ENCODE measurements at places on chromosomes 1 and 21.
A peak's percentile ranks its signal among the peaks of the same experiment; 100 is the strongest.

GRCh38 chr1:10795276-10796021, 997 bp downstream of the CASZ1 start:
- DNase-seq, result no peak

- no peak for DNase-seq
Observed at GRCh38 chr1:115142616-115143015, 53.3 kb upstream of the TSPAN2 start.

DNA sequence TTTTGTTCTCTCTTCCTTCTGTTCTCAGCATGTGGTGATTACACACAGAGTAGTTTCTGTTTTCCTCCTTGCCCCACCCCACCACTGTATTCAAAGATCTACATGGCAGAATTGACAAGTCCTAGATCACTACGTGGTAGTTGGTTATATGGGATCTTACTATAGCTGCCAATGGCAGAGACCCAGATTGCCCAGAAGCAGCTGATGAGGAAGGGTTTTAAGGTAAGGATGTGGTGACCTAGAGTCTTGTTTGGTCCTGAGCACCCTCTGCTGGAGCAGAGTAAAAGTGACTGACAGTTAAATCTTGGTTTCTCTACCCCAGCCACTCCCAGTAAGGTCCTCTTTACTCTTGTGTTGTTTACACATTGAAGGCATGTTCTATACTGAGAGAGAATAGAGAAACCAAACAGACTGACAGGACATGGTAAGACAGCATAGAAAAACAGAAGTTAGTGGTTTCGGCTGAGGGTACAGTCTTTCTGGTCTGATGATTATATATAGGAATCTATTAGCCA, 22.8 kb upstream of the STRIP1 start:
- DNase-seq, result peak; percentile 15

- DNase-seq, result no peak
Observed at GRCh38 chr1:32946413-32946812, 18.2 kb downstream of the RNF19B start.

DNA sequence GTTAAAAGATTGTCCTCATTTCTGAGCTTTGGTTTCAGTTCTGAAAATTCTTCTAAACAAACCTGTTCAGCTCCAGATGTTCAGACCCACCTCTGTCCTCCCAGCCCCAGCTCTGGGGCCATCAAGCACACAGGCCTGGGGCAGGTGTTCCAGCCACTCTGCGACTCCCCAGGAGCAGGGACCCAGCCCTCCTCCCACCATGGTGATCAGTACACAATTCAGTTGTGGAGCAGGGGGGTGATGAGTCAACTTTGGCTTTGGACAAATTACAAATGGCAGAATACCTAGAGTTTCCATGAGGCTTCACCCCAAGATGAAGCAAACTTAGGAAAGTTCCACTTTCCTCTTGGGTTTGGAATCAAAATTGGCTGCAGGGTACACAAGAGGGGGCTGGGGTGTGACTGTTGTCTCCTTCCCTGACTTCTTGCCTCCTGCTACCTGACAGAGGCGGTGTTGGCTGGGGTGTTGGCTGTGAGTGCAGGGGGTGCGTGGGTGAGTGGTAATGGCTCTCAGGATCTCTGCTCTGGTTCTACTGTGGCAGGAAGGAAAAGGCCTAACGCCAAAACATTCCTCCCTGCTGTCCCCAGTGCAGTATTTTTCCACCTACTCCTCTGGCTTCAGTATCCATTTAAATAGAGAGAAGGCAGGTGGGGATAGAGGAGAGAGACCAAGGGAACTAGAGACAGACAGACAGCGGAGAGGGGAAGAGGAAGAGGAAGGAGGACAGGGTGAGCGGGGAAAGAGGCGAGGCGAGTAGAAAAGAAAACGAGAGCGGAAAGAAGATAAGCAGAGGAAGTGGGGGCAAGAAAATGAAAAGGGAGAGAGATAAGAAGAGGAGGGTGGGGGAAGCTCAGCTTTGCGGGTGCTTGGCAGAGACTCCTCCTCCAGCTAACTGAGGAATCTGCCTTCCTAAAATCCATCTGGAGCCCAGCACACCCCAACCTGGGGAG, 20.6 kb upstream of the LRRN2 start:
- DNase-seq, result no peak

DNA sequence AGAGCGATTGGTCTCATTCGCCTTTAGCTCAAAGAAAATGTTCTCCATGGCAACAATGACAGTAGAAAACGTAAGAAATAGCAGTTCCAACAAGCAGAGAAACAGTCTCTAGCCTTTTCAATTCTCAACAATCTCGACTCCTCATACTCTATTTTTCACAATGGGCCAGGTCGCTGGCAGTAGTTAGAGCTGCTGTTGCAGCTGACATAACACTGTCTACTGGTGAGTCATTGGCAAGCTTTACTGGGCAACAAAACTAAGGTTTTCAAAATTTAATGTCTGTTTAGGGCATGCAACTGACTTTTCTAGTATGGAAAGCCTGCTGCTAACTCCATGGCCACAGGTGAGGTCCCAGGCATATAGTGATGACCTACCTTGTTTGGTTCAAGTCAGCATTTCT, 221.1 kb upstream of the KAZN start:
- no peak for DNase-seq

DNA sequence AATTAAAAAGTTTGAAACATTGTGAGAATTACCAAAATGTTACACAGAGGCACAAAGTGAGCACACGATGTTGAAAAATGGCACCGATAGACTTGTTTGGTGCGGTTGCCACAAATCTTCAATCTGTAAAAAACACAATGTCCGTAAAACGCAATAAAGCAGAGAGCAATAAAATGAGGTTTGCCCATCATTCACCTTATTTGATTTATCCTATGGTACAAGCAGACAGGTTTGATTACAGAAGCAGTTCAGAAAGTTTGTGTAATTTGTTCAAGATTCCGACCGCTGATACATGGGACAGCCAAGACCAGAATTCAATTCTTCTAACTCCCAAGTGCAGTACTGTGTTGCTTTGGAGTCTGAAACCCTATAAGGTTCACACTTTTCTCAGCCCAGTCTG, 318.3 kb upstream of the PROX1 start:
- DNase-seq, result no peak

DNA sequence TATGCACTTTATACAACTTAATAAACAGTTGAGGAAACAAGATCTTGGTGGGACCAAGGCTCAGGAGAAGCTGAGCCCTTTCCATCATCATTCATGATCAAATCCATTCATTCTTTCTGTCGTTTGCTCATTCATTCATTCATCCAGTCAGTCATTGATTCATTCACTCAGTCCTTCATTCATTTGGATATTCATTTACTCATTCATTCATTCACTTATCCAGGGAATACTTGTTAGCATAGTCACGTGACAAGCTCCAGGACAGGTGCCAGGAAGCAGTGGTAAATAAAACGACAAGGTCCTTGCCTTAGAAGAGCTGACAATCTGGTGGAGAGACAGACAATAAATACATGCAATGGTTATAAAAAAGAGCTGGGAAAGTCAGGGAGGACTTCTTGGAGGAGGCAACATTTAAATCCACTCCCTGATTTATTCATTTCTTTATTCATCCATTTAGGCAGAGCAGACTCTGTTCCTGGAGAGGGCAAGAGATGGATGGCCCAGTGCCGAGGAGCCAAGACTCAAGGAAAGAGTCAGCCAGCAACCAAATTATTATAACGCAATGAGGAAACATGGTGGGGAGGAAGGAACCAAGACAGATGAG, 74.1 kb upstream of the CASZ1 start:
- DNase-seq, result no peak

DNA sequence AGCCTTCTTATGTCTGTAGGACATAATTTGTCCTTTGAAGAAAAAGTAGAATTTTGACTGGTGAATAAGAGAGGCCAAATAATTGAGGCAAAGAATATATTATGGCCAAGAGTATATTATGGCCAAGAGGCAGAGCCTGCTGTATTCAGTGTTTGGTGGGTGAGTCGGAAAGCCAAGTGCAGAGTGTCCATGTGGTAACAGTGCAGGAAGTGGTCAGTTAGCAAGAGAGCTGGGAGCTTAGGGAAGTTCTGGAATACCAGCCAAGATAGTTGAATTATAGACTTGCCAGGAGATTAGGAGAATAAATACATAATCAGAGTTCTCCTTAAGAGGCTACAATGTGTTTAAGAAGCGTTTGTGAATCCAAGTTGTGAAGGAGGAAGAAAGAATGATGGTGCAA, 131.5 kb upstream of the LMO4 start:
- no peak for DNase-seq

GRCh38 chr21:22450507-22450906, 1452.3 kb downstream of the NCAM2 start:
- no peak for DNase-seq

DNA sequence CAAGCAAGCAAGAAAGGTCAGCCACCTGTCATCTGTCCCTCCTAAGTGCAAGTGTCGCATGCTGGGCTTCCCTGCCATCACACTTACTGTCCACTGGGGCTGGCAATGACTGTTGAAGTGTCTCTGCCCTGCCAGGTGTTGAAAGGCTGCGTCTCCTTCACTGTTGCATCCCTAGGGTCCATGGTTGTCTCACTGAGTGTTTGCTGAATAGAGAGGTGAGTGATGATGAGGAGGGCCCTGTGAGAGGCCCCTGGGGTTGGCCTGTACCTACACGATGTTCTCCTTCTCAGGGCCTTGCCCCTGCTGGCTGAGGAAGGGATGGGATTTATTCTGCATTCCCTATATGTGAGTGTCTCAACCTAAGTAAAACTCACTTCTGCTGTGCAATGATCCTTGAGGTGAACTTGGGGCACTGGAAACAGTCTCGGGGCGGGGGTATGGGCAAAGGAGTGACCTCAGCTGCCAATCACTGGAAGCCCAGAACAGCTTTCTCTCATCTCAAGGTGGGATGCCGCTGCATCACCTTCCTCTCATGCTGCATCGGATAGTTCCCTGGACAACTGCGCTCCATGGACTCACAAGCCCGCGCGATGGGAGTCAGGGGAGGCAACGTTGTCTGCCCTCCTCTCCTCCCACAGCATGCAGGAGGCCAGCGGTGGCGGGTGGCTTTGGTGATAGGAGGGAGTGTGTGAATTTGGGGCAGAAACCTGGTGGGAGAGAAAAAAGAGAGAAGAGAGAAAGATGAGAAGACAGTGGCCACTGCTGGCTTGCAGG, 35.8 kb upstream of the SOX13 start:
- no peak for DNase-seq

DNA sequence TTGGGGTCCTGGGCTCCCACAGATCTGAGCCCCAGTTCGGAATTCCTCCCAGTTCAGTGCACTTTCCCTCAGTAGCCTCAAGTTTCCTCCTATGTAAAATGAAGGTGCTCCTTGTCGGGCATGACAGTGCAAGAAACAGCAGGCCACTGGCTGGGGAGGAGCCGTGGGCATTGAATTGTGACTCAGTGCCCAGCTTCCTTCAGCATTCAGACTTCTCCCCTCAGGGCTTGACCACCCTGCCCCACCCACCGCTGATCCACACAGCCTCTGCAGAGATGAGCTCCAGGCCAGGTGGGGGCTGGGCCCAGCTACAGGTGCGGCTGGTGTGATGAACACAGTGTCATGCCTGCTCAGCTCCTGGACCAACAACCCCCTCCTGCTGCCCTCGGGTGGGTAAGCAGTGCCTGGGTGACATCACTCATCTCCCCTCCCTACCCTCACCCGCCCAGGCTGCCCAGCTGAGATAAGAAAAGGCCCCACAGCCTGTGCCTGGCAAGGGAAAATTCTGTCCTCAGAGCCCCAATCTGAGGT, 4.9 kb downstream of the MOB3C start:
- DNase-seq, result no peak

DNA sequence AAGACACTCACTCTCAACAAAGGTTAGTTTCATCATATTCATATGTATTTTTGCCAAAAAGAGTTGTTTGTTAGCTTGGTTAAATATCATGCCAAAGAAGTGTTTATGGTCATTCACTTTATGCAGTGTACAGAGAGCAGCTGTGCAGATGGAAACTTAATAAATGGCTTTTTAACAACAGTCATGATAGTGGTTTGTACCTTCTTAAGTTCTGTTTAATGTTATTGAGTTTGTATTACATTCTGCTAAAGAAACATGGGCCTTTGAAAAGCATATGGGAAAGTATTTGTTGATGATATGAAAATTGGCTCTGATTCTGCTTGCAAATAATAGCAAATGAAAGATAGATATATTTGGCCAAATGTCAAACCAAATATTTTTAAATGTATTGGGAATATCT, 607.3 kb downstream of the NCAM2 start:
- no peak for DNase-seq

DNA sequence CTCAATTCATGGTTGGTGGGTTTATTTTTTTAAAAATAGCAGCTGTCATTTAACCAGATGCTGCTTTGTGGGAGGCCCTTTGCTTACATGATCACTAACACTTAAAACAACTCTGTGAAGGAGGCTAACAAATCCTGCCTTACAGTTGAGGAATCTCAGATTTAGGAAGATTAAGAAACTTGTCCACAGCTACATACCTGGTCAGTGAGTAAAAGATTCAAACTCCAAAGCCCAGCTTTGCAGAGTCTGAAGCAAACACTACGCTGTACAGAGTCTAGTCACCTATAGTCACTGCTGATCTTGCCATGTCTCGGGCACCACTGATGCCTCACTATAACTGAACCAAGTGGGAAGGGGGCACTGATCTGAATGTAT, 535.4 kb downstream of the SMYD3 start:
- DNase-seq, result no peak

- no peak for DNase-seq
Observed at GRCh38 chr1:116741836-116742565, 12.2 kb upstream of the CD2 start.

DNA sequence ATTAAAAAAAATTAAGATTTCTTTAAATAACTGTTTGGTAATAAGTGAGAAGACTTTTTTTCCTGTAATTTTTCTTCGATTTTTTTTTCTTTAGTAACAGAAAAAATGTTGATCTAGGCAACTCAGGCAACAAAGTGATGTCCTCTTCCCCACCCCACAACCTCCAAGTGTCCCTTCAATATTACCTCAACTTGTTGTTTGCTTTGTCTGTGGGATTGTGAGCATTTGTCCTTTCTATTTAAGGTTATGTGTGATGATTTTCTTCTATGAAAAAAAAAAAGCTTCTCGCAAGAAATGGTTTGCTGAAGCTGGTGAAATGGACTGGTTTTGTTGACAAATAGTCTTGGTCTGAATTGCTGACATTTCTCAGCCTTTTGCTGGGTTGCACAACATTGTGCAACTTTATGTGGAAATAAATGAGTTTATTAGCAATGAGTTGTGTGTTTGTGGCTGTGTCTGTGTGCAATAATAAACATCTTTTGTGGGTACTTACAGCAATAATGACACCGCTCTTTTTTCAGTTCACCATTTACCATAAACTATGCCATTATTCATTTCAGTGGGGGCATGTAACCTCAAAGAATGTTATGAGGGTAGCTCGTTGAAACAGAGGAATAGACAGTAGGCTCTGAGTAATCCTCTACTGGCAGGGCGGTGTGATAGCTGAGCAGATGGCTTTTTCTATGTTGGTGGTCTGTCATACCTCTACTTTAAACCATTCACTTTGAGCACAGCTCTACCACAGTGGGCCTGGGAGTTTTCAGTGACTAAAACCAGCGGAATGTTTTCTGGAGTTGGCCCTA, 218.4 kb downstream of the HLX start:
- no peak for DNase-seq
